ENCODE measurements at places on chromosomes 7 and 10.

DNA sequence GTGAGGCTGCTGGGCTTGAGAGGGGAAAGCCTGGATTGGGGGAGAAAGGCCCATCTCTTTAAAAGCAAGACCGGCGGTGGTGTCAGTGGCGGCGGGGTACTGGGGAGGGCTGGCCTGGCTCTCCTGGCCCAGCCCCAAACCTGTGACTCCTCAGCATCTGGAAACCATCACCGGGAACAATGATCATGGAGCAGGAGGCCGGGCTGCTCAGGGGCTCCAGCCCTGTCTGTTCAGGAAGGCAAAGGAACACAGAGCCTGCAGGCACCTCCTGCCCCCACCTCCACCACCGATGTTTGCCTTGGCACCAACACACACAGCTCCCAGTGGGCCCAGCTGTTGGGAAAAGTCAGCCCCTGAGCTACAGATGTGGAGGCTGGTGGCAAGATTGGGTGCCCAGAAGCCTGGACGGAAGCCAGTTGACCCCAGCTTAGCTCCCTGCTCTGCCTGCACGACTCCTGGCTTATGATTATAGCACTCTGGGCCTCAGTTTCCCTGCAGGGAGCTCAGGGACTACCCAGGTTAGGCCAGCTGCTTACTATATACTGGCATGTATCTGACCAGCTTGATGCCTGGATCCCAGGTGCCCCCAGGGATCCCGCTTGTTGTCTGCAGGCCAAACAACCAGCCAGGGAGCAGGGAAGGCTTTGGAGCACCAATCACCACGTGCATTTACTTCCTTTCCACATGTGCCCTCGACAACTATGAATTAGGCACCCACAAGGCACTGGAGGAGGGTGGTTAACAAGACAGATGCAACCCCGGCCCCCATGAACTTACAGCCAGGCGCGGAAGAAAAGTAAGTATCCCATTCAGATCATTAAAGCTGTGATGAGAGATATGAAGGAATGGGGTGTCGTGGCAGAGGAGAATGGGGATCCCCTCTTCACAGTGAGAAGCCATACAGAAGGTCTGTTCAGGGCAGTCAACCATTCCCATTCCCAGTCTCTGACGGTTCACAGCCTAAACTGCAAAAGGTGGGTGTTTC, 37.3 kb downstream of the ZCCHC24 start:
- no peak for DNase-seq

DNA sequence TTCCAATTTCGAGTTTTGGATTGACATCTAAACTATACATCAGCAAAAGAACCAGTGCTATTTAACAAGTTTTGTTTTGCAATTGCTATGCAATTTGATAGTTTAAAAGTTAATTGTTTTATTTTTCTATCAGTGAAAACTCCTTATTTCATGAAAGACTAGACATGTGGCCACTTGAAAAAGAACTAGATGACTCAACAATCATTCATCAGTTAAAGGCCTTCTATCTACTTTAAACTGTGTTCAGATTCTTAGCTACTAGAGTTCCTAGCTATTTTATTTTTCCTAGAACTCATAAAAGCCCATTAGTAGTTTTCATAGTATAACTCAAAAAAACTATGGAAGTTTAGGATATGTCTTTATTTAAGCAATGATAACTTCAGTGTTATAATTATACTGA, 104.6 kb upstream of the LSM8 start:
- DNase-seq, result no peak

- DNase-seq, result no peak
Measured at GRCh38 chr10:6595499-6595898, 15.4 kb upstream of the PRKCQ start.

GRCh38 chr10:70756700-70757360, 28.3 kb downstream of the TBATA start:
- no peak for DNase-seq

- no peak for DNase-seq
Measured at GRCh38 chr10:8104721-8105120, 50.2 kb downstream of the GATA3 start.

GRCh38 chr7:133820584-133820983, 306.6 kb upstream of the LRGUK start:
- no peak for DNase-seq

- no peak for DNase-seq
Measured at GRCh38 chr10:11330383-11331045, 280.9 kb downstream of the USP6NL start.

- peak; percentile 42 for DNase-seq
Measured at GRCh38 chr10:45592432-45592831, 80.1 kb downstream of the ZFAND4 start.

DNA sequence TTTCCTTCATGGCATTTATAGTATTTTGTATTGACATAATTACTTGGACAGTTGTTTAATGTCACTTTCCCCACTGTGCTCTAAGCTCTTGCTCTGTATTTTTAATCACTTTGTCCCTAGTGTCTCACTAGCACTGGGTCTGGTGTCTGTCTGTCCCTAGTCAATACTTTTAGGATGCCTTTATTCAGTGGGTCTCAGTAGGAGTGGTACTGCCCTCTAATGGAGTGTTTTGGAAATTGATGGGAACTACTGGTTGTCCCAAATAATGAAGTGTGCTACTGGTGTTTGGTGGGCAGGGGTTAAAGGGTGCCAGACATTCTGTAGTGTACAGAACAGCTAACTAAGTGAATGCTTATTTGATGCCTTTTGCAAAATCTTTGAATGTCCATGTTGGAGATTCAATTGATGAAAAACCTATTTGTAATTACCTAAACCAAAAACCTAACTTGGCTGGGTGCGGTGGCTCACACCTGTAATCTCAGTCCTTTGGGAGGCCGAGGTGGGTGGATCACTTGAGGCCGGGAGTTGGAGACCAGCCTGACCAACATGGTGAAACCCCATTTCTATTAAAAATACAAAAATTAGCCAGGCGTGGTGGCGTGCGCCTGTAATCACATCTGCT, 33.3 kb downstream of the CDK14 start:
- DNase-seq, result no peak

DNA sequence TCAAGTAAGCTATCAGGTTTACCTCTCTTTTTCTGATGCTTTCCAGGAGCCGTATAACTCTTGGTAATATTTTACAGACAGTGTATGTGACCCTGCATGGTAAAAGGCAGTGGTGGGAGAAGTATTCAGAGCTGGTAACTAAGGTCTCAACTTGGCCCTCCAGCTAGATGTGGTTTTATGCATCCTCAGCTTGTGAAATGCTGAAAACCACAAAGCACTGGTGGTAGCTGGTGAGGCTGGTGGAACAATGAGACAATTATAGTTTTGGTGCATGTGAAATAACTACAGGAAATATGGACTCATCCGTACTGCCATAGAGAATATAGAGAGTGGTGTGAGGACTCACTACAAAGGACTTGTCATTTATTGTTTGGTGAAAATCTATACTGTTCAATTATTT, 383.0 kb upstream of the PCDH15 start:
- no peak for DNase-seq

DNA sequence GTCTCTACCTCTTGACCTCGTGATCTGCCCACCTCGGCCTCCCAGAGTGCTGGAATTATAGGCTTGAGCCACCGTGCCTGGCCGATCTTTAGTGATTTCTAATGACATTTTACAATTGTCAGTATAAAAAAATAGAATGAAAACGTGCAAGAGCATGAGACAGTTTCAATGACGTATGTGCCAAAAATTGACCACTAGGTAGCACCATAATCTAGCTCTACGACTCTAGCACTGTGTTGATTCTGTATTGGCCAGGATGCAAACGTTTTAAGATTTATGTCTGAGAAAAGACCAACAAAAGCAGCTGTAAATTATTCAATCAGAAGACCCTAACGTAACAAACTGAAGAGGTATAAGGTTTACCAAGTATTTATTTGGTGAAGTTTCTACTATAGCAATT, 25.4 kb upstream of the EXOC6 start:
- DNase-seq, result no peak

GRCh38 chr10:72261784-72262404, 11.8 kb upstream of the DDIT4 start:
- no peak for DNase-seq
